ENCODE measurements at places on chromosomes 7 and 10.

DNA sequence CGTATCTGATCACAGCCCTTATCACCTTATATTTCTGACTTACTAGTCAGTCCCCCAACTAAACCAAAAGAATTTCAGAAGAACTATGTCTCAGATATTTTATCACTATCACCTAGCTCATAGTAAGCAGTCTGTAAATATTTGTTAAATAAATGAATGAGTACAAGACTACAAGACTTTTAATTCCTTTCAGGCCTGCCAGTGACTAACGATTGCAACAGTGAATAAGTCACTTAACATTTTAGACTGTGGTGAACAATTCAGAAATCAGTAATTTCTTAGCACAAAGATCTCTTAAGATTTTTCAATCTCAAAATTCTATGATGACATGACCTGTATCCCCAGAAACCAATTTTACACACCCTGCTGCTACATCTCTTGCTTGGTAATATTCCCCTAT lies 162.2 kb downstream of the IMMP2L start:
- DNase-seq = no peak

DNA sequence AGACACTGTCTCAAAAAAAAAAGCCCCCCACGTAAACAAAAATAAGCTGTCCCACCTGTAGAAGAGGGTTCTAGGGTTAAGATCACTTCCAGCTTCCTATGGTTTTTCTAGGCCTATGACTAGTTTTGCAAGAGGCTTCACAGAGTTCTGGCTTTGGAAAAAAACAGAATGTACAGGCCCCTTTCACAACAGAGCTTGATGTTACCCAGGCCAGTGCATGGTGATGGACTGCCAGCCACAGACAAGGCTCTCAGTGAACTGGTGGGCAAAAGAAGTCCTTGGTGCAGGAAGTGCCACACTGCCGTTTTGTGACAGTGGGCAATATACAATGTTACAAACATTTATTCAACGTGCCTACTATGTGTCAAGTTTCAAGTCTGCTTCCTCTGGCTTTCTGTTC lies 18.3 kb upstream of the EFCAB10 start:
- no peak for DNase-seq

DNA sequence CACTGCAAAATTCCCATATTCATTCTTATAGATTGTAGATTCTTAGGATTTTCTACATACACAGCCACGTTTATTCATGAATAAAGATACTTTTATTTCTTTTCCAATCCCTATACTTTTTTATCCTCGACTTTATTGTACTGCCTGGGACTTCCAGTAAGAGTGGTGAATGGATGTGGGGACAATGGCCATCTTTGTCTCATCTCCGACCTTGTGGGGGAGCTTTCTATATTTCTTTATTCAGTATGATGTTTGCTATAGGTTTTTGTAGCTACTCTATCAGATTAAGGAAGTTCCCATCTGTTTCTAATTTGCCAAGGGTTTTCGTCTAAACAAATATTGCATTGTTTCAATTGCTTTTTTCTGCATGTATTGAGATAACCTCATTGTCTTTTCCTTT lies 184.3 kb downstream of the FOXP2 start:
- DNase-seq = no peak

GRCh38 chr10:115278294-115278693 lies 185.1 kb downstream of the ATRNL1 start:
- no peak for DNase-seq

Data from suprapubic skin (tissue), 4 donors.